ENCODE measurements at places on chromosomes 5 and 9.

DNA sequence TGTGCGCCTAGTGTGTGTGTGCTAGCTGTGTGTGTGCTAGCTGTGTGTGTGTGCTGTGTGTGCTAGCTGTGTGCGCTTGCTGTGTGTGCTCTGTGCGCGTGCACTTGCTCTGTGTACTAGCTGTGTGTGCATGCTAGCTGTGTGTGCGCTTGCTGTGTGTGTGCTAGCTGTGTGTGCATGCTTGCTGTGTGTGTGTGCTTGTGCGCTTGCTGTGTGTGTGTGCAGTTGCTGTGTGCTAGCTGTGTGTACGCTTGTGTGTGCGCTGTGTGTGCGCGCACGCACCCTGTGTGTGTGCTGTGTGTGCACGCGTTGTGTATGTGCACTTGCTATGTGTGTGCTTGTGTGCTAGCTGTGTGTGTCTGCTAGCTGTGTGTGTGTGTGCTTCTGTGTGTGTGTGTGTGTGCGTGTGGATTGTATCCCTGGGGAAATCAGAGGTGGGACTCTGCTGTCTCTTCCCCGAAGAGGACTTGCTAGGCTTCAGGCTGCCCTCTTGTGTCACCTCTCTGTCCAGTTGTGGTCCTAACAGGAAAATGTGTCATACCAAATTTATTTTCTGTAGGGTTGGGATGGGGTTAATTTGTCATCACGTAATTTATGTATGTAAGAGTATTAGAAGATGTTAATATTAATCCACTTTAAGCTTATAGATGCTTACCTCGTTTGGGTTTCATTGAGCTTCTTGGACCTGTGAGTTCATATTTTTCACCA lies 38.9 kb downstream of the TPPP start:
- no peak for DNase-seq

GRCh38 chr5:180315762-180316212 lies 23.9 kb upstream of the MAPK9 start:
- no peak for DNase-seq

DNA sequence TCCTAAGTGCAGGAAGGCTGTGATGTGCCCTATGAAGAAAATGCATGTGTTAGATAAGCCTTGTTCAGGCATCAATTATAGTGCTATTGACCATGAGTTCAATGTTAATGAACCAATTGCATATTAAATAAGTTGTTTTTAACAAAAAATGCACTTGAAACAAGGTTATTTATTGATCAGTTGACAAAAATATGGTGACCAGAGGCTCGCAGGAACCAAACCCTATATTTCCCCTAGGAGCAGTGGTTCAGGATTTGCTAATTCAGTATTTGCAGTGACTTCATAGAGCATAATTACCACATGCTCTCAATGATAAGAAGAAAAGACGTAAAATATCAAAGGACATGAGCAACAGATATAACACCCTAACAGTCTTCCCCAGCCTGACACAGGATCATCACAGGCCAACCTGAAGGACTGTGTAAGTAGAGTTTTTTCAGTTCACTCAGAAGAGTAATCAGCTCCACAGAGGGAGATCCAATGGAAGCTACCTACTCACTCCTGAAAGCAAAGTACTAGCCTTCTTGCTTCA lies 92.3 kb downstream of the SEMA5A start:
- no peak for DNase-seq

DNA sequence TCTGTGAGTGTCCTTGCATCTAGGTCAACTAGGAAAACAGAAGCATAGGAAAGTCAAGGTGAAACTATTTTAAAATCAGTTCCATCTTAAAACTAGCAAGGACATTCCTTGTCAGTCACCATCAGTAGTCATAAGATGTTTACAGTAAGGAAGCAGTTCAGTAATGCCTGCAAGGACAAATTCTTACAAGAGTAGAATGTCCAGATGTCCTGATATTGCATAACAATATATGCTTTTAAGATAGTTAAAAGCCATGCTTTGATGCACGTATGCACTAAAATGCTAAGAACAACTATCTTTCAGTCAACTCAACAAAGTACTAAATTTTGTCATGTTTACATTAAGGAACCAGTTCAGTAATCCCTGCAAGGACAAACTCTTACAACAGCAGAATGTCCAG lies 11.3 kb upstream of the SVEP1 start:
- no peak for DNase-seq

DNA sequence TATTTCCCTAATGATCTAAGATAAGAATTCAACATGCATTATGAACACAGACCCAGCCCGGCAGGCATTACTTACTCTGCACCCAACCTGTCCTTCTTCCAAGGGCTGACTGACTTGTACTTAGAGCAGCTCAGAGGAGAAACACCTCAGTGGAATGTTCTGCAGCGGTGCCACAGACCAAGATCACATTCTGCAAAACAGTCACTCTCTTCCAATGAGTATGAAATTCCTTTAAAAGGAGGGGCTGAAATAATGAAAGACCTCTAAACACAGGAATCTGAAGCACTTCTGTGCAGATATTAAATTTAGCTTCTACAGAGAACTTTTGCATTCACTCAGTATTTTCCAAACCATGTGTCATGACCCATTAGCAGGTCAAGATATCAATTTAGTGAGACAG lies 172.9 kb downstream of the ZDHHC21 start:
- no peak for DNase-seq

GRCh38 chr9:110900917-110901316 lies 137.4 kb downstream of the LPAR1 start:
- no peak for DNase-seq

GRCh38 chr9:89935801-89936200 lies 331.0 kb downstream of the GADD45G start:
- DNase-seq = no peak

DNA sequence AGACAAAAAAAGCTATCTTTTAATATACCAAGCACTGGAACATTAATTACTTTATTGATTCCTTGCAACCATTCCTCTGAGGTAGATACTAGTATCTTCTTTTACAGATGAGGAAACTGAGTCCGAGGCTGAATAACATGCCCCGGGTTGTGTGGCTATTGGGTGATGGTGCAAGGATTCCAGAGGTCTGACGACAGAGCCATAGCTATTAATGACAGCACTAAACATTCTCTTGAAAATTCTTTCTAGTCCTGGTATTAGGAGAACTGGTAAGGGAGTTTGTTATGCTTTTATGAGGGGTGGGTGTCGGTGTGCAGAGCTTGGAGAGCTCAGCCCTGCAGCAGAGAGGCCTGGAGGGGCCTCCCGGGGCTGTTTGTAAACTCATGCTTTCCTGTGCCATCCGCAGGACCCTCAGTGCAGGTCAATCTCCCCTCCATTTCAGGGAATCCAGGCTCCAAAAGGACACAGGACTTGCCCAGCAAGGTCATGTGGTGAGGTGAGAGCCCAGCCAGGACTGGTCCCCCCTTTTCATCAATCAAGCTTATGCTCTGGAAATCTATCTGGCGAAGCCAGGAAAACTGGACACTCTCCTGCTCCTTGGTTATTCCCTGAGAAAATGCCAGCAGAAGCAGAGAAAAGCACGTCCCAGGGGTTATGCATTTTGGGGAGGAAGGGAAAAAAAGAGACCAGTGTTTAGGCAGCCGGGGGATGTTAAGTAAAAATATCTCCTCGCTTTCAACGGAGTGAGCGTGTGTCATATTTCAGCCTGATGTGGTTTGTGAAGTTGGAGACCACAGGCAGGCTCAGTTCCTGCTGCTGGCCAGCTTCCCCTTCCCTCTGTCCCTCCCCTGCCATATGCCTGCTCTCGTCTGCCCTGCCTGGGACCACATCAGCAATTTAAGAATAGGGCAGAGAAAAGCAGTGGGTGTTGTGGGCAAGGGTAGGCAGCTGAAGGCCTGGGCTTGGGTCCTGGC lies 3.7 kb downstream of the GSN start:
- no peak for DNase-seq

DNA sequence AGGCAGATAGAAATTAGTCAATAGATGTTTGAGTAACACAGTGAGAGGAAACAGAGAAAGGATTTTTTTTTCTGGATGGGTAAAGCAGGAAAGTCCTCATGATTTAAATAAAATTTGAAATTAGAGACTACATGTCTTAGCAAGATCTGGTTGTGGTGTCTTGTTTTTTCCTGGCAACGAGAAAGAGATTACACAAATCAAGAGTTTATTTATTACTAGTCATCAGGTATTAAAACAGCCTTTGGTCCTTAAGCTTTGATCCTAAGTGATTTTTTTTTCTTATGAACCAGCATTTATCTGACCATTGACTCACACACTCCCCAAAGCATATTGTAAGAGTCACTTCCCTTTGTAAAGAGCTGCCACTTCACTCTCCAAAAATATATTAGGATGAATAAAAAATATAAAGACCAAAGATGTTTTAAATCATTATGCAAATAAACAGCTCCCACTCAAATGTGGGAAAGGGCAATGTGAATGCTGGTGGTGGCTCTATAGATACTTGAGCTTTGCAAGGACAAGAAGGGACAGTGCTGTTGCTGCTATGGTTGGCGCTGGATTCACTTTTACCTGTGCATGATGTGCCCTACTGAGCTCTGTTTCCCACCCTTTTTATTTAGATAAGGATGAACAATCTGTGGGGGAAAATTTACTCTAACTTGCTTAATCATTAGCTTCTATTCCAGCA lies 1726.5 kb downstream of the MAT2B start:
- DNase-seq = no peak

Data from vagina (tissue), 2 donors.